CD4-positive, alpha-beta T cell (primary cell): ENCODE measurements at places on chromosomes 5 and 9.

- no peak for DNase-seq
These were observed 7.8 kb downstream of the NOTCH1 start for GRCh38 chr9:136537896-136538598.

- DNase-seq = peak; percentile 87
These were observed 16.1 kb downstream of the GBGT1 start for GRCh38 chr9:133147412-133148198.

GRCh38 chr5:119289438-119290044 is 66.3 kb upstream of the TNFAIP8 start:
- DNase-seq = no peak

DNA sequence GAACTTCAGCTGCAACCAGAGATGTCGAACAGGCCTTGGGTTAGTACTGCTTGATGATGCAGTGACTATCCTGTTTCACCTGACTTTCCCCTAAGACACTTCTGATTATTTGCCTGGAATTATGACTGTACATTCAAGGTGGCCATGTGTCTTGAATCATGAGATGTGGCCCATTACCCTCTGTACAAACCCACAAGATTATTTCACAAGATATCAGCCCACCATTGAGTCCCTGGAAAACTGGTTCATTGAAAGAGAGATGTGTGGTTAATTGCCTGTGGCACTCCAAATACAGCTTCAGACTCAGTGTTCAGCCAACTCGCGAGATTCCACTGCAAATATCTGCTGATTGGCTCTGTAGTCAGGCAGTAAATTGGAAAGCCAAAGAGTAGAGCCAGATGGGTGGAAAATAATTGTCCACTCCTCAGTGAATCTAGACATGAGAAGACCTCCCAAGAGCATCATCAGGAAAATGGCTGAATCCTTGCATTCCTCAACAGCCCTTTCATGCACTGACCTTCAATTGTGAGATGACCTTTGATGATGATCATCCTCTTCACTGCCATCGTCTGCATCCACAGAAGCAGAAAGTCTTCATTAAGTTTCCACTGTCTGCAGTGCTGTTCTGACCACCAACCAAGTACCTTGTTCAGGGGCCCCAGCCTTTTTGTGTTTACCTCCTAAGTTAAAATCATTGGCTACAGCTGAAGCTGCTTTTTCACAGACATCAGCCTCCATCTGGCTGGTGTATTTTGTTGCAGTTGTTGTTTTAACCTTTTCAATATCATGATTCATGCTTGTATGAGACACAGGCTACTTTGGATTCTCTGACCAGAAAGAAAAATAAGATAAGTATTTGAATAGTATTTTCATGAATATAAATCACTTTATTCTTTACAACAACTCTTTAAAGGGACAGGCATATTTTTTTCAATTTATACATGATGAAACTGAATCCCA is 75.2 kb downstream of the ESM1 start:
- no peak for DNase-seq

DNA sequence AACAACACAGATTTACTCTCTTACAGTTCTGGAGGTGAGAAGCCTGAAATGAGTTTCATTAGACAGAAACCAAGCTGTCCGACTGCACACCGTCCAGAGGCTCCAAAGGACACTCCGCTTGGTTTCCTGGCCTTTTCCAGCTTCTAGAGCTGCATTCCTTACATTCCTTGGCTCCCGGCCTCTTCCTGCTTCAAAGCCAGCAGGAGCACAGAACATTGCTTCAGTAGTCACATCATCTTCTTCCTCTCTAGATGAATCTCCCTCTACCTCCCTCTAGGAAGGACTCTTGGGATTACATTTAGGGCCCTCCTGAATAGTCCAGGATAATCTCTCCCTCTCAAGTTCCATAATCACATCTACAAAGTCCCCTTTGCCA is 213.3 kb downstream of the CDK5RAP2 start:
- DNase-seq = no peak

GRCh38 chr9:121782514-121783110 is 131.2 kb downstream of the DAB2IP start:
- DNase-seq = no peak

DNA sequence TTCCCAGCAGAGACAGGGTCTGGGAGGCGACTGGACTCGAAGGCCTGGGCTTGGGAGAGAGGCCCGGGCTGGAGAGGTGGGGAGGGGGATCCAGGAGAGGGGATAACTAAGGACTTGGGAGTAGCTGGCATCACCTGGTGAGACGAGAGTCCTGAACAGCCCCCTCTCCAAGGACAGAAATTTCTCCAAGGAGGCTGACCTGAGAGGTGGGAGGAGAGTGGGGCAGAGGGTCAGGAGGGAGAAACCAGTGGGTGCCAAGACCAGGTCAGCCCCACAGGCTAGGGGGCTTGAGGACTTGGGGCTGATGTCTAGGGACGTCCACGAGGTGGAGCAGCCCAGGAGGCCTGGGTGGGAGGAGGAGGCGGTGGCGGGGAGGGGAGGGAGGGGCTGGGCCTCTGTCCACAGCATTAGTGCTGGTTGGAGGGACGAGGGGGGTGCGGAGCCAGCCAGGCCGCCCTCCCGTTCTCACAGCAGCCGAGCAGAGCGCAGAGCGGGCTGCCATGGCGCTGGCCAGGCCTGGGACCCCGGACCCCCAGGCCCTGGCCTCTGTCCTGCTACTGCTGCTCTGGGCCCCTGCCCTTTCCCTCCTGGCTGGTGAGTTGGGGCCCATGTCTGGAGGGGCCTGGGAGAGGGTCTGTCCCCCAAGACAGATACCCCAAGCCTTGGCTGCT is at the start of gene CRB2:
Gene CRB2 (plus strand): TSS at position 437 of the 671 bp plus-strand sequence. CDS start 64 bp downstream, at position 501.
- DNase-seq = no peak
